ENCODE measurements at places on chromosomes 13 and 19.

DNA sequence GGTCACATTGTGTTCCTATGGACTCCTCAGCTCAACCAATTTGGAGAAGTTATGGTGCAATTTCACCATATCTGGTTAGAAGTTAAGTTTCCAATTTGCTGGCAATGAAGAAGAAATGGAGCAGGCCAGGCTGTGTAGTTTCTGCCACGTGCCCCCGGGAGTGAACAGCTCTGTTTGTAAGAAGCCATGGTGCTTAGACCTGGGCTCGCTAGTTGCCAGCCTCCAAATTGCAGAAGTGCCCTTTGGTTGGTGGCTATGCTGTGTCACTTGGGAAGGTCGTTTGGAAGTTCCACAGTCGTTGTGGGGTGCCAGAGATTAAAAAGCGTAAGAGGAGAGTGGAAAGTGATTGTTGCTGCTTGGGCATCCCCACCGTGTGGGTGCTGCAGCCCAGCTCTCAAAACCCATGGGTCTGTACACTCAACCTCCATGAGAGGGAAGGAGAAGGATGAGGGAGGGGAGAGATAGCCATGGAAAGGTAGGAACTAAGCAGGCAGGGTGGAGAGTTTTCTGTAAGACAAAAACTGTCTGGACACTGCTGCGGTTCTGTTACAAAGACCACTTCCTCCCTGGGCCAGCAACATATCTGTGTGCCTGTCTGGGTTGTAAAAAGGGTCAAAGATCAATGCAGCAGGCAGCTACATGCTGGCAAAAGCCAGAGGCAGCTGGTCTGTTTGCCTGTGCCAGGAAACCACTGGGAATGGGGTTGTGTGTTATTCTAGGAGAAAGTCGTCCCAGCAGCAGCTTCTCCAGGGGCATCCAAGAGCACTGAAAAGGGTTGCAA, 10.8 kb downstream of the ALOX5AP start:
- DNase-seq, result peak; percentile 68

DNA sequence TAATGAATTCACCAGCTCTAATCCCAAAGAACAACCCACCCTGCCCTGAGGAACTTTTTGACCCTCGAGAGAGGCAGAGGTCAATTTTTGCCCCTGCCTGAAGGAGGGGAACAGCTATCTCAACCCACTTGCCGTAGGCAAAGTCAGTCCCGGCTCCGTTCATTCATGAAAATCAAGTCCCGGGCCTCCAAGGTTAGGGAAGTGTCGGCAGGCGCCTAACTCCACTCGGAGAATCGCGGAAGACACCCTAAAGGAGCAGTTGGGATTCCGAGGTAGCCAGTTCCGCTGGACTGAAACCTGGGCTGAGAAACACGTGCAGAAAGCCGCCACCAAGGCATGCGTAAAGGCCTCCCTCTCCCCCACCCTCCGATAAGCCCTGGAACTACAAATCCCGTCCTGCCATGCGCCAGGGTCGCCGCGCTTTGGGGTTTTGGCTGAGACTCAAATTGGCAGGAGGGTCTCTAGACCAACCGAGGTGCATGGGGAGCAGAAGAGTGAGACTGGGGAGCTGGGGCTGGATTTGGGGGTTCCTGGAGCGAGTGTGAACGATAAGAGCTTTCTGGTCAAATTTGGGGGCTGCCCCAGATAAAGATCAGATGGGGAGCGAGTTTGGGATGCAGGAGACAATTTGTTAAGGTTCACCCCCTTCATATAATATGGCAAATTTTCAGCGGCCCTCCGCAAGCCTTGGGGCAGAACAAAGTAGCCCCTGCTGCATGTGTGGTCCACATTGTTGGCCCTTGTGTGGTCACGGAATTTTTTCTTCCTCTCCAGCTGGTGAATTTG, at the start of gene TNPO2:
Gene TNPO2, minus strand, starts transcription at position 292 of the 786 bp plus-strand sequence. CDS start 2,955 bp downstream, outside the sequence.
- DNase-seq, result peak; percentile 82

DNA sequence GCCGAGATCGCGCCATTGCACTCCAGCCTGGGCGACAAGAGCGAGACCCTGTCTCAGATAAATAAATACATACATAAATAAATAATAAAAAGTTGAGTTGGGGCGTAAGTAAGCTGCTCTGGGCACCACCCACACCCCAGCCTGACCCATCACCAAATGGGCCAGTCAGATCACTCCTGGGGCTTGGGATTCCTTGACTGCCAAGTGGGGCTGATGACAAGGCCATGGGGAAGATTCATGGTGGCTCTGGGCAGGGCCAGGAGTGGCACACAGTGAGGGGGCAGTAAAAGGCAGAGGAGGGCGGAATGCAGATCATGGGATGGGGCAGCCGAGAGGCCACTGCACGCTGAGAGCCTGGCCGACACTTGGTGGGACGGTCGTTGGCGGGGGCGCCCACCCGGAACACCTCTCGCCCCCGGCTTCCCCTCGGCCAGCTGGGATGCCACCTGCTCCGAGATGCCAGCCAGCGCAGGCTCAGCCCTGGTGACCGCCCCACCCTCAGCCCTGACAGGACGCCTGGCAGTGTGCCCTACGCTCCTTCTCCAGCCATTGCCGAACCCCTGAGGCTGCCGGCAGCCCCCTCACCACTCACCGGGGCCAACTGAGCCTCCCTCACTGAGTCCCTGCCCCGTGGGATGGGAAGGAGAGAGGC, 10.9 kb downstream of the ZNF653 start:
- no peak for DNase-seq

- peak; percentile 49 for DNase-seq
These were observed 167.1 kb downstream of the FGF9 start for GRCh38 chr13:21837841-21838551.

GRCh38 chr13:35841060-35841521, 290.1 kb downstream of the DCLK1 start:
- DNase-seq, result no peak

Data from MV-4-11 (cell line).